Renal cortical epithelial cell (primary cell): ENCODE measurements at places on chromosomes 11 and 22. TPM values are rescaled to one million over a fixed set of nuclear protein-coding genes. Genes with fewer than 3 reads are reported as not detected.

DNA sequence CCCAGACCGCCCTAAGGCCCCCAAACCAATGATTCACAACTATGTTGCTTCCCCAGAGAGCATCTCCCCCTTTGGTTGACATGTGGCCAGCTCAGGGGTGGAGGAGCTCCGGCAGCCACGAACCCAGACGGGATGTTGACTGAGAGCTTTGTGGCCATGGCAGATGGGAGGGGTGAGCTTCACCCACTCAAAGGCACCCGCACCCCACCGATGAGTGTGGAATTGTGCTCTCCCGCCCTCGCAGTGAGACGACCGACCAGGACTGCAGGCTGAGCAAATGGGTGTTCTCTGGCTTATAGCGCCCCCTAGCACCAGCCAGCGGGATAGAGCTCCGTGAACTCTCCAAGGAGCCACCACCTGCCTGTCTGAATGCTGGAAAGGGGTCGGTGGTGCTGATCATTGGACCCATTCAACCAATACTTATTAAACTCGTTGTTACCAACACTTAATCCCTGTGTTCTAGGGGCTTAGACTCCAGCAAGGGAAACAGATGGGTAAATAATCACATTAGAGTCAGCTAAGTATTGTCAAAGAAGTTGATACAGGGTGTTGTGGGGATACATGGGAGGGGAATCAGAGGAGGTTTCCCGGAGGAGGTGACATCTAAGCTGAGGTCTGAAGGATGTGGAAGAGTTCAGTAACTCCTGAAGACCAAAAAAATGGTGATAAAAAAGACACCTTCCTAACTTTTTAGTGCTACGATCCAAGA is 4.5 kb upstream of the TIMP3 start:
- peak; percentile 13 for DNase-seq

GRCh38 chr11:11973866-11974265 is 34.6 kb downstream of the DKK3 start:
- DNase-seq = no peak

ARRB1 gene
- total RNA-seq = 3.6 and 6.7 TPM in 2 replicates

OR51M1 gene
- not detected in 2 replicates for total RNA-seq
